Stimulated activated CD4-positive, alpha-beta T cell treated with anti-CD3 and anti-CD28 coated beads, Interleukin-15, amount 100 ng/mL, for 48 hours (primary cell): ENCODE measurements at places on chromosomes 1 and 21.

DNA sequence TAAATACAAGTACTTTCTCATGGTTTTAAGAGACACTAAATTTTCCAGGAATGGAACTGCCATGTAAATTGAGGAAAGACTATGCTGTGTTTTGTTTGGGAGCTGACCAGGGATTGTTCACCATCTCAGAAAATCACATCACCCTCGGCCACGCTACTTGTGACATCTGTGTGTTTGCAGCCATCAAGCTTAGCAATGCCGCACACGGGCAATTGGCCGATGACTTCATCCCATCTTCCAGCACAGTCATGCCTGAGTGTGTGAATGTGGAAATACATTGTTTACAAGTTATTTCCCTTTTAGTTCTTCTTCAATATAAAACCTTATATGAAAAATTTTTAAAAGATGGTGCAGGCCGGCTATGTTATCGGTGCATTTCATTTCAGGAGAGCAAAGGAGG lies 121.6 kb downstream of the GLIS1 start:
- no peak for DNase-seq

DNA sequence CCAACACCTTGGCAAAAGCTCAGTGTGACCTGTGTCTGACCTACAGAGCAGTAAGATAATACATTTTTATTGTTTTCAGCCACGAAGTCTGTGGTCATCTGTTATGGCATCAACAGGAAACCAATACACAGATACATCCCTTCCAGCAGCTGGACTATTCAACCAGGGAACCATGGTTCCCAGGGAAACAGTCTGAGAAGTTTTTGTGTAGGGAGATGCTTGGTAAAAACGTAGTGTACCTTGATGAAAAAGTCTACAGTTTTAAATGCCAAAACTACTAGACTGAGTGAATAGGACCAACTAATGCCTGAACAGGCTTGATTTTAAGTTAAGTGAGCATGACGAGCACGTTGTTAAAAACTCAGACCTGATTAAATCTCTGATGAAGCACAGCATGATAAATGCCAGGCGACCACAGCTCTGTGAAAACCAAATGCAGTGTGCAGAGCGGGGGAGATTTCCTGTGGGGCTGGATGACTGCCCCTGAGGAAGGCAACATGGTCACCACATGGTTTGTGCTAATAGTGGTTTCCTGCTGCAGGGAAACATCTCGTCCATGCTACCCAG lies 228.9 kb downstream of the TNR start:
- DNase-seq: no peak

DNA sequence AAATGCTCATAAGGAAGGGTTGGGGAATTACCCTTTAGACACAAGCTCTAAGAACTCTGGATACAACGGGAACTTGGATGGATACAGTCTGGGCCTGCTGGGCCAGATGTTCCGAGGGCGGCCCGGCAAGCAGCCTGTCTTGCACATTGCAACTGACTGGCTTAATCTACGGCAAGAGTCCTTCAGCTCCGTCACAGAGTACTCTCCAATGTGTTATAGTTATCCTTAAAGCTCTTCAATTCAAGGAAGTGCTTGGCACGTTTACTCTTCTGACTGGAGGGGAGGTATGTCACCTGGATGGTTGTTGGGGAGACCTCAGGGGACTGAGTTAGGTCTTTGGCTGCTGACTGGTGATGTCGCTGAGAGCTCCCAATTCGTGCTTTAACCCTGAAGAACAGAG lies 1.1 kb upstream of the CFAP141 start:
- no peak for DNase-seq

DNA sequence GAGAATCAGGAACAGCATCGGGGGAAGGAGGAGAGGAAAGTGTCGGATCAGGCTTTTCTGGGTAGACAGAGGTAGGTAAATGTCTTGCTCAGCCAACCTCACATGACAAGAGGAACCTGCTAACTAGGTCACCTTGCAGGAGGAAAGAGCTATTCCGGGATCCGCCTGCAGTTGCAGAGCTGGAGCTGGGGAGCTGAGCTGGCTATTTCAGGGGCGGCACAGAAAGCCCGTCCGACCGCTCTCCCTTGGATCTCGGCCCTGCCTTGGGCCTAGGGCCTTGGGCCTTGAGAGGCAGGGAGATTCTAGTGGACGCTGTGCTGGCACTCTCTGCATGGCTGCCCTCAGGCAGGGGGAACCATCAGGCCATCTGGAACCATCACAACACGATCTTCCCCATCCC lies 56.5 kb upstream of the CTPS1 start:
- DNase-seq: no peak

- no peak for DNase-seq
Observed at GRCh38 chr1:32718527-32718926, 16.0 kb upstream of the SYNC start.

GRCh38 chr1:6142036-6142621 lies 38.0 kb downstream of the CHD5 start:
- no peak for DNase-seq

GRCh38 chr1:30371888-30372791 lies 351.2 kb downstream of the MATN1 start:
- no peak for DNase-seq

DNA sequence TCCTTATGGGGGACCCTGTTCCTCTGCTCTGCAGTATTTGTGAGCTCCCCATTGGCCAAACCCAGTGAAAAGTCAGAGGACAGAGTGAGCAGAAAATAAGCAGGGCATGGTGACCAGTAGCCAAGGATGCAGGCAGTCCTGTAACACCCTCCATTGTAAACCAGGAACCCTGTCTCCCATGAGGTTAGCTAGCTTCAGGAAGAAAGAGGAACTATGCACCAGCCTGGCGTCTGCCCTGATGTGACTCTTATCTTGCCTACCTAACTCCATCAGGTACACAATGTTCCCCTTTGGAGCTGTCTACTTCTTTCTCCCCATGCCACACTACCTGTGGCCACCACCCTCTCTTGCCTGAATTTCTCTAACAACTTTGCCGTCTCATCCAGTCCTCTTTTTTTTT lies 119.2 kb downstream of the LRIG2 start:
- DNase-seq: no peak

GRCh38 chr1:69081668-69082067 lies 486.1 kb upstream of the LRRC7 start:
- no peak for DNase-seq

DNA sequence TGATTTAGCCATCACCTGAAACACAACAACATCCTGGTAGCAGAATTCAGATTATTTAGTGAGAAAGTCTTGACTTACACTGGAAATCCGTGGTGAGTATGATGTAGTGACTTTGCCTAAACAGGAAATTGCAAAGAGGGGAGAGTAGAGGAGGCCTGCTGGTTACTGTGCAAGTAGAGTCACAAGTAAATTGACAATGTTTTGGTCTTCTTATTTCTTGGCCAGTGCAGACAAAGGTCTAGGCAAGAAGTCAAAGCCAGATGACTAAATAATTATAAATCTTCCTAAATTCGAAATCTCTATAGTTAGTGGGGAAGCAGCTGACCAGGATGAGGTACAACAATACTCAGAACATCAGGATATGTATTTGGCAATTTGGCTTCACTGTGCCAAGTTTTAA lies 159.5 kb upstream of the KCTD3 start:
- no peak for DNase-seq

GRCh38 chr1:54378157-54378873 lies 27.9 kb downstream of the SSBP3 start:
- no peak for DNase-seq
